ENCODE measurements at places on chromosomes 7 and 10. TPM values are rescaled to one million over a fixed set of nuclear protein-coding genes. Genes with fewer than 3 reads are reported as not detected.

UPK3BL1 gene
- 28.2 TPM for total RNA-seq

HECW1 gene
- 0.09 TPM for total RNA-seq

MYL10 gene
- not detected for total RNA-seq

GRCh38 chr7:19621740-19622139 is 87.1 kb downstream of the POLR1F start:
- DNase-seq: no peak

GRCh38 chr7:111676811-111677210 is 114.5 kb upstream of the IMMP2L start:
- no peak for DNase-seq

- no peak for DNase-seq
Observed at GRCh38 chr10:118760265-118760664, 5.5 kb upstream of the CACUL1 start.

DNA sequence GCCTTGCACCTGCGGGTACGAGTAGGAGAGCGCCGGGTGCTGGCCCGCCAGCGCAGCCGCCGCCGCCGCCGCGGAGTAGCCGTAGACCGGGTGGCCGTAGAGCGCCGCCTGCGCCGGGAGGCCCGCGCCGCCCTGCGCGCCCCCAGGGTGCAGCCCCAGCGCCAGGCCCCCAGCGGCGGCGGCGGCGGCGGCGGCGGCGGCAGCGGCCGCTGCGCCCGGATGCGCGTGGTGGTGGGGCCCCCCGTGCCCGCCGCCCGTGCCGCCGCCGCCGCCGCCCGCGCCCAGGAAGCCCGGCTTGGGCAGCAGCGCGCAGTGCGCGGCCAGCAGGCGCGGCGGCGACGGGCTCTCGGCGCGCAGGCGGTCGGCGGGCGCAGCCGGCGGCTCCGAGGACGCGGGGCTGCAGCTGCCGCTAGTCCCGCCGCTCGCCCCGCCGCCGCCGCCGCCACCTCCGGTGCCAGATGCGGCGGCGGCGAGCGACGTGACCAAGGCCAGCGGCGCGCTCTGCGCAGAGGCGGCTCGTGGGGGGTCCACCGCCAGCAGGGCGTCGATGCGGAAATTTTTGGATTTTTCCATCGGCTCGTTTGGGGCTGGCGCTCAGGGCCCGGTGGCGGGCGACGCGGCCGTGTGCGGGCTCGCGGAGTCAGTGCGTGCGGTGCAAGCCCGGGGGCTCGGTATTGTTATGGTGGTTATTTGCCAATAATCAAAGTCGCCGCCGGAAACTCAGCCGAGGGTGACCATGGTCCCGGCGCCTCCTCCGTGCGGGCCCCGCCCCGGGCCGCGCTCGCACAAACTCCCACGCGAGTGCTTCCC is 480 bp downstream of the MNX1 start:
- DNase-seq: no peak

Data from omental fat pad (tissue), 4 donors.